ENCODE measurements at places on chromosomes 11 and 22. TPM values are rescaled to one million over a fixed set of nuclear protein-coding genes. Genes with fewer than 3 reads are reported as not detected.

DNA sequence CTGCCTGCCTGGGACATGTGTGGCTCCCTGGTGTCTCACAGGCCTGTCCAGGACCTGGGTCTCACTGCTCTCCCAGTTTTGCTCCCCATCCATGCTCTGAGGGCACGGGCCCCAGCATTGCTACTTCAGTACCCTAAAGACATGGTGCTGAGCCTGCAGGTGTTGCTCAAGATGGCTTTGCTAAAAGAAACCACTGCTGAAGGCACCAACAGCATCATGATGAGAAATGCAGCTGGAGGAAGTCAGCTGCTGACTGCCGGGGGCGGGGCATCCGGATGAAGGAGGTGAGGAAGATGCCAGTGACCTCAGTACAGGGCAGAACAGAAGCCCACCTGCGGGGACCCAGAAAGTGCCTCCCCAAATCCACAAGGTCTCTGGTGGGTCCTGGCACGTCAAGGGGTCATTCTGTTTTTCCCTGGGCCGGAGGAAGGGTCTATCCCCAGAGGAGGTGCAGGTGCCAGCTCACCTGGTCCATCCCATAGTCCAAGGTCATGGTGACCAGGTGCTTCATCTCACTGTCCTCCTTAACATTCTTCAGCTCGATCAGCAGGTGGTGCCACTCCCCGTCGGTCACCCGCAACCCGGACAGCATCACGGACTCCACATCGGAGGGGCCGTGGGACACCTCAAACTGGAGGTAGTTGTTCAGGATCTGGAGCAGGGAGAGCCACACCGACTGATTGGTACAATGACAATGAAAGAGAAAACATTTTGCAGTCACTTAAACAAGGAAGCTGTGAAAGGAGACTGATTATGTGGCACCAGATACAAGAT lies 63.9 kb downstream of the TRMU start:
- no peak for DNase-seq
- H3K4me3 ChIP-seq = no peak overlapping the region
- H3K27me3 ChIP-seq = no peaks in the 10 kb centered on the region
- H3K36me3 ChIP-seq = peaks cover 69% of the 10 kb centered on the region
- H3K27ac ChIP-seq = no peak overlapping the region

DNA sequence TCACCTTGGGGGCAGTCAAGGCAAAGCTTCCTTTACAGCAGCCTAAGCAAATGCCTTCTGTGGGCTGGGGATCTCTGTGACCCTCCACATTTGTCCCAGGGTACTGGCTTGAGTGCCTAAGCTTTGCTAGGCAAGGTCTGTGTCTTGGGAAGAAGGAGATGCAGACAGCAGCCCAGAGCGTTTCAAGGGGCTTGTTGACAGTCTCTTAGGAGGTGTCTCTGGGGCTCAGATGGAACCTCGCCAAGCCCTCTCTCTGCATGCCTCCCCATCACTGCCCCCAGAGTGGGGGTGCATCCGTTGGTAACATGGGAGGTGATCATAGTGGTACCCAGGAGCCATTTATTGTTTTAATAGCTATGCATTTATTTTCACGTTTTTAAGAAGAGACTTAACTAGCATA lies 29.1 kb upstream of the TMPRSS4 start:
- H3K36me3 ChIP-seq = no peaks in the 10 kb centered on the region
- no peak overlapping the region for H3K27ac ChIP-seq
- DNase-seq = no peak
- H3K27me3 ChIP-seq = no peaks in the 10 kb centered on the region

GRCh38 chr11:7004482-7004881 lies 15.7 kb downstream of the ZNF214 start:
- H3K4me1 ChIP-seq = no peaks in the 10 kb centered on the region
- H3K4me3 ChIP-seq = no peak overlapping the region
- H3K27me3 ChIP-seq = no peaks in the 10 kb centered on the region
- H3K36me3 ChIP-seq = peaks cover 2% of the 10 kb centered on the region
- no peak for DNase-seq

GRCh38 chr22:44413211-44413610 lies 84.8 kb downstream of the RTL6 start:
- H3K4me3 ChIP-seq = no peak overlapping the region
- no peak overlapping the region for H3K27ac ChIP-seq
- no peak for DNase-seq

DNA sequence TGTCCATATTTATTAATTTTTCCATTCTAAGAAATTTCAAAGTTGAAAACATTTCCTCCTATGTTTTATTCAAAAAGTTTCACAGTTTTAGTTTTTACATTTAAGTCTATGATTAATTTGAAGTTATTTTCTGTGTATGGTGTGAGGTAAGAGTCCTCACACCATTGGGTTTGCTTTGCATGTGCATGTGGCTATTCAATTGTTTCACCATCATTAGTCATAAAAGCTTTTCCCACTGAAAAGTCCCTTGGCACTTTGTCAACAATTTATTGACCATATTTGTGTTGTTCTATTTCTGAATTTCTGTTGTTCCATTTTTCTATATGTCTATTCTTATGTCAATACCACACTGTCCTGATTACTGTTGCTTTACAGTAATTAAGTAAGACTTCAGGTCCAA lies 186.5 kb downstream of the KIF18A start:
- H3K36me3 ChIP-seq = no peaks in the 10 kb centered on the region
- no peak overlapping the region for H3K27ac ChIP-seq
- H3K27me3 ChIP-seq = no peaks in the 10 kb centered on the region
- no peak for DNase-seq

GRCh38 chr11:1644601-1645356 lies 15.2 kb downstream of the KRTAP5-5 start:
- H3K4me3 ChIP-seq = no peak overlapping the region
- DNase-seq = no peak
- no peaks in the 10 kb centered on the region for H3K27me3 ChIP-seq
- H3K27ac ChIP-seq = no peak overlapping the region
- H3K4me1 ChIP-seq = peaks cover 4% of the 10 kb centered on the region
- H3K36me3 ChIP-seq = no peaks in the 10 kb centered on the region

DNA sequence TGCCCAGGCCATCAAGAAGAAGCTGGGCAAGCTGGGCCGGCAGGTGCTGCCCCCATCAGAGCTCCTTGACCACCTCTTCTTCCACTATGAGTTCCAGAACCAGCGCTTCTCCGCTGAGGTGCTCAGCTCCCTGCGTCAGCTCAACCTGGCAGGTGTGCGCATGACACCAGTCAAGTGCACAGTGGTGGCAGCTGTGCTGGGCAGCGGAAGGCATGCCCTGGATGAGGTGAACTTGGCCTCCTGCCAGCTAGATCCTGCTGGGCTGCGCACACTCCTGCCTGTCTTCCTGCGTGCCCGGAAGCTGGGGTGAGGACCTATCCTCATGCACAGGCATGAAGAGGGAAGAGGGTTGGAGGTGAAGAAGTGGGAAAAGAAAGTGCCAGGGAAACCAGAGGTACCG lies 5.3 kb upstream of the NHERF4 start:
- no peak overlapping the region for H3K27ac ChIP-seq
- H3K4me1 ChIP-seq = peaks cover 8% of the 10 kb centered on the region
- no peaks in the 10 kb centered on the region for H3K27me3 ChIP-seq
- no peak overlapping the region for H3K4me3 ChIP-seq
- H3K36me3 ChIP-seq = peaks cover 13% of the 10 kb centered on the region

The RGL4 gene
- total RNA-seq = not detected

The INPP5J gene
- total RNA-seq = 2.4 TPM
